Activated B cell treated with CpG ODN at 0.5 μM for 24 hours (primary cell): ENCODE measurements at places on chromosomes 5 and 9.

GRCh38 chr9:132990781-132991180 lies 12.3 kb downstream of the GFI1B start:
- DNase-seq, result no peak

DNA sequence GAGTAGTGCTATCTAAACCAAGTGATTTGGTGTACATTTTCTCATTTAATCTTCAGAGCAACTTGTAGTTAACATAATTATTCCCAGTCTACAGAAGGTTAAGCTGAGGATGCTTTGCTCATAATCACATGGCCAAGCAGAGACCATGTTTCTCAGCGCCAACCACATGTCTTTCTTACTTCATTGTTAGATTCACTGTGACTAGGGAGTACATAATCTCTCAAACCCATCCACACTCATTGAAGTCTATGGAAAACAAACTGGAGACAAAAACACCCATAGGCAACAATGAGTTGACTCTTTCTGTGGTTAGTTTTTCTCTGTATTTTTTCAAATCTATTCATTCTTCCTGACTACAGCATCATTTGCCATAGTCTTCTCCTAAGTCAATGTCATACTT lies 281.7 kb upstream of the PTGER4 start:
- DNase-seq, result no peak

DNA sequence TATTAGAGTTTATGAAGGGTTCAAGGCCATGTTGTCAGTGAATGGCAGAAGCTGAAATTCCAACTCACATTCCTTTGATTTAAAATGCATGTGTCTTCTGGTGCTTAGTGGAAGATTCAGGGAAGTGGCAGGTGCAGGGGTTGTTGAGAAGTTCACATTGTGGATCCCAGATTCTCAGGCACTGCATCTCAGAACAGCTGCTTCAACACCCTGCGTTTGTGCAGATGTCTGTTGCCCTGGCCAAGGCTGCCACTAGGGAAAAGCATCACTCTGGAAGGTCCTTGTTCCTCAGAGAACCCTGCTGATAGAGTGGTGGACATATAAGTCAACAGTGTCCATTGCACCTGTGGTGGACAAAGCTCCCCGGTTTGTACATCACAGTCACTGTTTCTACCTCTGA lies 162.7 kb downstream of the PAPPA start:
- no peak for DNase-seq

GRCh38 chr9:9753266-9753665 lies 859.5 kb downstream of the PTPRD start:
- DNase-seq, result no peak

DNA sequence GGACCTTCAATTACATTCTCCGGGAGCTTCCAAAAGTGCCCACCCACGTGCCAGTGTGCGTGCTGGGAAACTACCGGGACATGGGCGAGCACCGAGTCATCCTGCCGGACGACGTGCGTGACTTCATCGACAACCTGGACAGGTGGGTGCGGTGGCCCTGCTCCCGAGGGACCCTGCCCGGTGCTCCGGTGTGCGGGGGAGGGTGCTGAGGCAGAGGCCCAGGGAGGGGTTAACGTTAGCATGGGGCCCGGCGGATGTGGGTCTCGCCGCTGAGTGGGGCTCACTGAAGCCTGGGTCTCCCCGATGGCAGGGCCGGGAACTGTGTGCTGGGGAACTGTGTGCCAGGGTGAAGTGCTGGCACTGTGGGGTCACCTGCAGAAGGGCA lies 10.6 kb upstream of the AJM1 start:
- no peak for DNase-seq

- DNase-seq, result no peak
Observed at GRCh38 chr9:107007402-107007801, 144.4 kb downstream of the ZNF462 start.

GRCh38 chr9:130319300-130319699 lies 53.7 kb downstream of the HMCN2 start:
- no peak for DNase-seq

- DNase-seq, result no peak
Observed at GRCh38 chr9:111352545-111352944, 22.5 kb upstream of the OR2K2 start.

DNA sequence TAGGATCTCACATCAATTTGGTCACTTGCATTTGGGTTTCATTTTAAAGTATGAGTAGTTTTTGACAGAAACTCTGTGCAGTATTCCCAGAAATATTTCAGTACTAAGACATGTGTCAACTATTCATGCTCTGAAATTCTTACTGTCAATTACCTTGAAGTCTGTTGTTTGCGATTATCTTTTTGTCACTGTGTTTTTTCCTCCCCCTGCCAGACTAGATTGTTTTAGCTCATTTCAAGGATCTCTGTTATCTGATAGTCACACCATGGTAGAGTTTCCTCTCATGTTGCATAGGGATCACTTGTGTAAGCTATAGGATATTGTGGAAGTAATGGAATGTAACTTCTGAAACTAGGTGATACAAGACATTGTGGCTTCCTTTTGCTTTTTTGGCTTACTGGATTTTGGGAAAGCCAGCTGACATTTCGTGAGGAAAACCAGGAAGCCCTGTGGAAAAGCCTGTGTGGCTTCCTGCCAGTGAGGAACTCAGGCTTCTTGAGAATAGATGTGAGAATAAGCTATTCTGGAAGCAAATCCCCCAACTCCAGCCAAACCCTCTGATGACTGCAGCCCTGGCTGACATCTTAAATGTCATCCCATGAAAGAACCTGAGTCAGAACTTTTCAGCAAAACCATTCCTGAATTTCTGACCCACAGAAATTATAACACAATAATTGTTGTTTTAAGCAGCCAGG lies 122.2 kb downstream of the FGF10 start:
- DNase-seq, result no peak

DNA sequence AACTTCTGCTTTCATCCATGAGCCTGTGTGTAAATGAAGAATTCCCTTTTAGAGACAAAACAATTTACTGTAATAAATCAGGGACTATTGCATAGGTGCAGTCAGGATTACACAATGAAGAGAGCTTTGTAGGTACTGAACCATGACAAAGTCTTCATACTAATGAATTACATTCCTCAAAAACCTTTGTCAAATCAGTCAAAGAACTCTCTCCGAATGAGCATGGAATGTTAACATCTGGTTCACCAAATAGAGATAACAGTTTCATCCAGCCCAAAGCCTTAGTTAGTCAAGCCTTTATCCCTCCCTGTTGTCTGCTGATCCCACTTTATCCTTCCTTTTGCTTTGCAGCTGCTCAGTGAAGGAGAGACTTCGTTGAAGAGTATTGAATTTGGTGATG lies 62.9 kb upstream of the DMRTA1 start:
- no peak for DNase-seq

GRCh38 chr5:180138214-180138975 lies 66.8 kb upstream of the RNF130 start:
- no peak for DNase-seq

DNA sequence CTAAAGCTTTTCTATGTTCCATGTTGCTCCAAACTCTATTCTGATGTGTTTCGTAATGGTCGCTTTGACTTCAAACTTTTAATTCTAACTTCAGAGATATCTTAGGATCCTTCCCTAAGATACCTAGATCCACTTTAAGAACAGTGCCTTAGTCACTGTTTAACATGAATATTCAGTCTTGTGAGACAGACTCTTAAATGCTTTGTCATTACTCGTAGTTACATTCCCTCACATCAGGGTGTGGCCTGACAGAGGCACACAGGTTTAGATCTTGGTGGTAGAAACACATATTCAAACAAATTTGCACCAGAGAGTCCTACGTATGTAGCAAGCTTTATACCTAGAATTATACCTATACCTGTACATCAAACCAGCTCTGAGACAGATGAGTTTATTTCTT lies 687.0 kb upstream of the C9orf72 start:
- DNase-seq, result no peak

- DNase-seq, result no peak
Observed at GRCh38 chr5:137015540-137016116, 483.5 kb downstream of the SPOCK1 start.
